ENCODE measurements at places on chromosomes 6 and 20.

GRCh38 chr6:144335914-144336313 is 50.8 kb downstream of the UTRN start:
- peak; percentile 11 for DNase-seq

- DNase-seq, result no peak
Observed at GRCh38 chr6:108368431-108369030, 73.7 kb downstream of the AFG1L start.

- peak; percentile 4 for DNase-seq
Observed at GRCh38 chr20:17533396-17533795, 2.2 kb upstream of the BFSP1 start.

GRCh38 chr20:62047666-62048345 is 17.9 kb downstream of the TAF4 start:
- no peak for DNase-seq

DNA sequence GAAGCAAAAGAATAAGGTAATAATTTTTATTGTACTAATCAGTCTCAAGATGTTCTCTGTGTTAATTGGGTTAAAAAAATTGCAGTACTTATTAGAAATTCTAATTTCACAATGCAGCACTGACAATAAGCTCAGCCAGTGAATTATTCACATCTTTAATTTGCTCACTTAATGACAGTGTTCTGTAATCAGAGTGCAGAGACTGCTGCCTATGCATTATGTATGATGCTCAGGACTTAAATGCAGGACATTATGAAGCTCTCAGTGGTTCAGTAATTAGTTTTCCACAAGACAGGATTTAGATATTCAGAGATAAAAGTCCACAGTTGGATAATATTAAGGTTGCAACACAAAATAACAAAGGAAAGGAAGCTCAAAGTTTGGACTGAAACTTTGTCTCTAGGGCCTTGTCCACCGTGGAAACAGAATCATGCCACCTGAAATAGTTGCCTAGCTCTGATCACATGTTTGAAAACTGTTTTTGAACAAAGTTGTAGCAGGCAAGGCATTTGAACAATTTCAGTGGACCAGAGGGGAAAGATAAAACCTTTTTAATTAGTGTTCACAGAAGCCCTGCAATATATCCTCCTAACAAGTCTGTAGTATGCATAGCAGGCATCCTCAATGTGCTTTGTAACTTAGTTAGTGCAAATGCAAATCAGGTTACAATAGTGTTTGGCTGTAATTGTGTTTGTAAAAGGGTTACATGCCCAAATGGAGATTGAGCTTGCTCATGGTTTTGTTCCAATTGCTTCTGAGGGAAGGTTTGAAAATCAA is 23.7 kb upstream of the MMS22L start:
- DNase-seq, result no peak

DNA sequence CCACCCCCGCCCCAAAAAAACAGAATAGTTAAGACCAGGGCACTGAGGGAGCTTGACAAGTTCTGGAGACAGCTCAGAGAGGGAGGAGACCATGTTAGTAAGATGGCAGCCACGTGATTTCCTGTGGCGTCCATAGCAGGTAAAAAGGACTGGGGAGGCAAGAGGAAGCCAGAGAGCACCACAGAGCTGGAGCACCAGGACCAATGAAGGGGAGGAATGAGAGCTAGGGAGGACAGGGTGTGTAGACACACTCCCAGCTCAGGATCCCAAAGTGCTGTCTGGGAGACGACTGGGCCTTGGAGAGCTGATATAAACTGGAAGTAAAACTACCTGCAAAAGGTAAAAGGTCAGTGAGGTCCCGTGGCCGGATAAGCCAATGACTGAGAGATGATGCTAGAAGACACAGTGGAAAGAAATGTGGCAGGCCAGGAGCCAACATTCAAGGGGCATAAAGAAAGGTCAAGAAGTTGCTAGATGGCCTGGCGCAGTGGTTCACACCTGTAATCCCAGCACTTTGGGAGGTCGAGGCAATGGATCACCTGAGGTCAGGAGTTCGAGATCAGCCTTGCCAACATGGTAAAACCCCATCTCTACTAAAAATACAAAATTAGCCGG is 39.0 kb downstream of the SLC23A2 start:
- no peak for DNase-seq

- no peak for DNase-seq
Observed at GRCh38 chr20:6994452-6994851, 227.0 kb downstream of the BMP2 start.

DNA sequence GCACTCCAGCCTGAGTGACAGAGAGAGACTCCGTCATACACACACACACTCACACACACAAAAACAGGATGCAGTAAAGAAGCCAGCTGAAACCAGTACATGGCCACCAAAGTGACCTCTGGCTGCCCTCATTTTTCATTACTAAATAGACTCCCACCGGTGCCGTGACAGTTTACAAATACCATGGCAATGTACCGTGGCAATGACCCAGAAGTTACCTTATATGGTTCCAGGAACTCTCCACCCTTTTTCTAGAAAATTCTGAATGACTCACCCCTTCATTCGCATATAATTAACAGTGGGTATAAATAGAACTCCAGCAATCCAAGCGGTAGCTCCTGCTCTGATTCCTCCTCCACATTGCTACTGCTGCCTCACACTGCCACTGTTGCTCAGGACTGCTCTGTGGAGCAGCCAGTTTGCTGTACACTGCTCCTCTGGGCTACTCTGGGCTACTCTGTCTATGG is 57.7 kb downstream of the SNX5 start:
- no peak for DNase-seq

- no peak for DNase-seq
Observed at GRCh38 chr6:72657407-72658197, 35.7 kb downstream of the KCNQ5 start.

GRCh38 chr6:108946695-108947094 is 98.5 kb downstream of the ARMC2 start:
- DNase-seq, result no peak

- no peak for DNase-seq
Observed at GRCh38 chr6:106339334-106340029, 13.9 kb upstream of the ATG5 start.

GRCh38 chr20:5670036-5670536 is 80.1 kb upstream of the SHLD1 start:
- no peak for DNase-seq

DNA sequence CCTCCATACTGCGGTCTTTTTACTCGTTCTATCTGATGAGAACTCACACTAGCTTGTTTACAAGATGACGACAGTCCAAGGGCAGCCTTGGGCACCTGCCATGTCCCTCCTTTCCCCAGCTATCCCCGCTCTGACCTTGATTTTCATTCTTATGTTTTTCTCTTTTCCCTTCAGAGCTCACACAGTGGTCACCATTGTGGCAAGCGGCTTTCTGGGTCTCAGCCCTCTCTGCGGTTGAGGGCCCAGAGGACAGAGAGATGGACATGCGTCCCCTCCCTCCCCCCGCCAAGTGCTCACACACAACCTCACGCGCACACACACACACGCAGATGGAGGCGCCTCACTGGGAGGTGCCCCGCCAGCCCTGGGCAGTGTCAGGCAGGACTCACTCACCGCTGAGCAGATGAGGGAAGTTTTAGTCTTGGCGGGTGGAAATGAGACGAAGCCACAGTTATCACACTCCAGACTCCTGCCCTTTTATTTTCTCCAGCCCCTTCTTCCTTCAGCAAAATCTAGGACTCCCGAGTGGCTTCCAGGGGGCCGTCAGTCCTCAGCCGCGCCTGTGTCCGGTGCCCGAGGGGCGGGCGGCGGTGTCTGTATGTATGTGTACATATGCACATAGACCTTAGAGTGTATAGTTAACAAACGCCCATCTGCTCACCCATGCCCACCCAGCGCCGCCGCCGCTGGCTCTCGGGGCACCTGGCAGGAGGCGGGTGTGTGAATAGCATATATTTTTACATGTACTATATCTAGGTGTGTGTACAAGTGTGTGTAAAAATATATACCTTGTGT is 13.8 kb upstream of the MYL9 start:
- no peak for DNase-seq

- no peak for DNase-seq
Observed at GRCh38 chr20:23513164-23513563, 22.2 kb downstream of the CST8 start.

GRCh38 chr20:46023148-46023484 is 5.9 kb upstream of the SLC12A5 start:
- no peak for DNase-seq

DNA sequence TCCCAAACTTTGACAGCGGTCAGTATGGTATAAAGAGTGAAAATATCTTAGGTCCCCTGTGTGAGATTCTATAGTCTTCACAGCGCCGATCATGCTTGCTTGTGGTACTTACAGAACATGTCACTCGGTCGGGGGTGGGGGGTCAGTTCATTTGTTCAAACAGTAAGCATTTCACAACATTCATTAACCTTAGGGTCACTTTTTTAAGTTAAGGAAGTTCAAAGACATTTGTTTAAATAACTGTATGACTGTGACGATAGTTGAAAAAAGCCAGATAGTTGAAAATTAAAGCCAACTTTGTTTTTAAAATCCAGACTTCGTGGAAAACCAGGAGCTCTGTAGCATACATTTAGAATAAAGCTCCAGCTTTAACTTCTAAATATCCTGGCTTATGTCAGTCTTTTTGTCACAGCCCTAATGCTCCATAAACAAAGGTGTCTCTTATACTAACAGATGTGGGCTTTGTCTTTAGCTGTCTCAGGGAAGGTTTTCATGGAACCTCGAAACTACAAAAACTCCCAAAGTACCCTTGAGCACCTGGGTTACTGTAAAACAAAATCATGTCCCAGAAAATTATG is 57.9 kb upstream of the PHACTR2 start:
- DNase-seq, result no peak

- no peak for DNase-seq
Observed at GRCh38 chr6:29834564-29835436, 7.2 kb downstream of the HLA-G start.

Measured in NCI-H1048 (cell line).